ENCODE measurements at places on chromosomes 3 and 15.

DNA sequence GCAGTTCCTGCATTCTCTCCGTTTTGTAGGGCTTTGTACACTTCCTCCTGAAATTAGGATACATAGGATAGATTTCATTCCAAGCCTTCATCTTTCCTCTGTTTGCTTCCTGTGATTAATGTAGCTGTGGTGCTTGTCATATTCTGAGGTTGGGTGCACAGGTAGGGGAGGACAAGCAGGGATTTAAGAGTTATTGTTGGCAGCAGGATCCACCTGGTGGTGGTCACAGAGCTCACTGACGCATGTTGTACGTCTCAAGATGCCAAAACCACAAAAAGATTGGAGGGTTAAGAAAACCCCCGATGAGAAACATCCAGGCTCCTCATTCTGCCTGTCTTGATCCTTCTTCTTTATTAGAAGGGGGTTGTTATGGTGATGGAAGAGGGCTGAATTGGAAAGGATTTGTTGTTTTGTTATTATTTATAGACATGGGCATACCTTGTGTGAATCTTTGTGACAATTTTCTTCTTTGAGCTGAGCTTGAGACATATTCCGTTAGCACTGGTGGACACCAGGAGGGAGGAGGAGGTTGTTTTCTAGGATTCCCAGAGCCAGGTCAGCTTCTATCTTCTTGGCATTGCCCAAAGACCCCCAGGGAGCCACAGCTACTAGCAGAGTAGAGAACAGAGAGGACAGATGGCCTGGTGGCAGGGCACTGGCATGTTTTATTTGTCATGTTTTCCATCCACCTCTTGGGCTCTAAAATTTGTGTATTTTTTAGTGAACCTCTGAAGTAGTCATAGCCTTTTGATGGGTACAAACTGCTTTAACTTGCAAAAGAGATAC is 57.7 kb upstream of the LARS2 start:
- no peaks in the 10 kb centered on the region for H3K4me1 ChIP-seq
- peaks cover 23% of the 10 kb centered on the region for H3K27me3 ChIP-seq
- no peak overlapping the region for H3K27ac ChIP-seq

- H3K27me3 ChIP-seq = no peaks in the 10 kb centered on the region
- peak overlapping the region; percentile 87 for H3K27ac ChIP-seq
- H3K4me1 ChIP-seq = peaks cover 75% of the 10 kb centered on the region
- peak overlapping the region; percentile 86 for H3K4me3 ChIP-seq
These were observed 809 bp downstream of the RBP1 start for GRCh38 chr3:139538733-139539132.

DNA sequence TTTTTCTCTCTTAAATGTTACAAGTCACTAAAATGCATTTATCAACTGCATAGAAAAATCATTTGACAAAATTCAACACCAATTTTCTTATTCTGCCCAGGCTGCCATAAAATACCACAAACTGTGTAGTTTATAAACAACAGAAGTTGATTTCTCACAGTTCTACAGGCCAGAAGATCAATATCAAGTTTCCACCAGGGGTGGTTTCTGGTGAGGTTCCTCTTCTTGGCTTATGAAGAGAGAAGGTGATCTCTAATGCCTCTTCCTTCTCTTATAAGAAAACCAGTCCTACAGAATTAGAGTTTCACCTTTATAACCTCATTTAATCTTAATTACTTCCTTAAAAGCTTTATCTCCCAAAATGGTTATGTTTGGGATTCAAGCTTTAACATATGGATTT is 10.9 kb upstream of the CD200R1L start:
- H3K27ac ChIP-seq = no peak overlapping the region
- H3K27me3 ChIP-seq = peaks cover 2% of the 10 kb centered on the region
- no peak for DNase-seq
- no peak overlapping the region for H3K4me3 ChIP-seq

DNA sequence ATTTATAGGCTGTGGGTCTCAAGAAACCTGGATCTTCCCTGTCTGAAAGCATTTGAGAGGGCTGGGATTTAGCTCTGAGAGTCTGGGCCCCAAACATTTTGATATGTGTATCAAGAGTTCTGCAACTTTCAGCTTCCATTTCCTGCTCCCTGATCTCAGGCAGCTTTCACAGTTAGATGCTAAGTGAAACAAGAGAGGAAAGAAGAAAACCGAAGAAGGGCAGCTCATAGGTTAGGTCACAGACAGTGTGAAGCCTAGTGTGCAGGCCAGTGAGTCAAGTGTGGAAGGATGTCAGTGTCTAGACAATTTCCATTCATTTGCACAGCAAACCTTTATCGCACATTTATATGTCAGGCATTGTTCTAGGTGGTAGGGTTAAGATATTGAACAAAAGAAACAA is 173.6 kb upstream of the PROK2 start:
- H3K36me3 ChIP-seq = no peaks in the 10 kb centered on the region
- peaks cover 16% of the 10 kb centered on the region for H3K4me1 ChIP-seq
- no peak overlapping the region for H3K27ac ChIP-seq

- H3K4me3 ChIP-seq = no peak overlapping the region
- H3K36me3 ChIP-seq = peaks cover 15% of the 10 kb centered on the region
- peaks cover 32% of the 10 kb centered on the region for H3K4me1 ChIP-seq
- no peak for DNase-seq
- no peaks in the 10 kb centered on the region for H3K27me3 ChIP-seq
These were observed 108.0 kb downstream of the CMSS1 start for GRCh38 chr3:99925584-99926230.

DNA sequence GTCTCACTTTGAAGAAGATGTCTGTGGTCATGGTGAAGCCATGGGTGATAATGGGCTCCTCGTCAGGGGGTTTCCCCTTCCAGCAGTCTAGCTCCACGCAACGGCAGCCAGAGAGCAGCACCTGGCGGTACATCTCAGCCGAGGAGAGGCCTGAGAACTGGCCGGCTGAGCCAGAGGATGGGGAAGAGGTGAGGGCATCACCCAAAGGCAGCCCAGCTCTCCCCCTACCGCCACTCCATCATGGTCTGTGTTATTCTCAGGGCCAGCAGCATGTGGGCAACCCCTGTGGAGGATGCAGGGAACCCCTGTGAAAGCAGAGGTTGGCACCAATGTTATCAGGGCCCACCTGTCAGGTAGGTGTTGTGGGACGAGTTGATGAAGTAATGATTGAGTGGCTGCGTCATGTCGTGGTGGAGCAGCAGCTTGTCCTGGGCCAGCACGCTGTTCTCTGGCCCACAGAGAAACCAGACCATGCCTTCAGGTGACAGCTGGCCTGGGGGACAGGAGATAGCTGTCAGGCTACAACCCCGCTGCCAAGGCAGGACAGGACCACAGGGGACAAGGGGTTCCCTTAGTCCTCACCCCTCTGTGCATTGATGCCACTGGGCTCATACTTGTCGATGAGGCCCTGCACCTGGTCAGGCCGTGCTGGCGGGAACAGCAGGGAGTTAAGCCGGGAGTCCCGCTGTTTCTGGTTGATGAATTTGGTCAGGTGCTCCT is 9.4 kb downstream of the PLCB2 start:
- peaks cover 14% of the 10 kb centered on the region for H3K4me1 ChIP-seq
- no peak overlapping the region for H3K4me3 ChIP-seq

DNA sequence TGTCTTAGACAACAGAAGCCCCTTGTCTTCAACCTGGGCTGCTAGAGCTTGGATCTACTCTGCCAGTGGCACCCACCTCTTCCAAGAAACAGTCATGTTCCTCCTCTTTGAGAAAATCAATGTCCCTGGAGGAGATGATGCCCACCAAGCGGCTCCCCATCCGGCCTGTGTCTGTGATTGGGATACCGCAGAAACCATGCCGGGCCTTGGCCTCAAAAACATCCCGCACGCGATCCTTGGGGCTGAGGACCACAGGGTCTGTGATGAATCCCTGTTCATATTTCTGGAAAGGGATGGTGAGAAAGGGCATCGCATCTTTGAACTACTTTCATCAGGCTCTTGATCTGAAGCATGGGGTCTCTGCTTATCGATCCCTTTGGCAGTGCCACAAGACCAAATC is 1.6 kb downstream of the IMPDH2 start:
- DNase-seq = no peak
- peaks cover 34% of the 10 kb centered on the region for H3K4me1 ChIP-seq
- peaks cover 30% of the 10 kb centered on the region for H3K36me3 ChIP-seq
- no peaks in the 10 kb centered on the region for H3K27me3 ChIP-seq

DNA sequence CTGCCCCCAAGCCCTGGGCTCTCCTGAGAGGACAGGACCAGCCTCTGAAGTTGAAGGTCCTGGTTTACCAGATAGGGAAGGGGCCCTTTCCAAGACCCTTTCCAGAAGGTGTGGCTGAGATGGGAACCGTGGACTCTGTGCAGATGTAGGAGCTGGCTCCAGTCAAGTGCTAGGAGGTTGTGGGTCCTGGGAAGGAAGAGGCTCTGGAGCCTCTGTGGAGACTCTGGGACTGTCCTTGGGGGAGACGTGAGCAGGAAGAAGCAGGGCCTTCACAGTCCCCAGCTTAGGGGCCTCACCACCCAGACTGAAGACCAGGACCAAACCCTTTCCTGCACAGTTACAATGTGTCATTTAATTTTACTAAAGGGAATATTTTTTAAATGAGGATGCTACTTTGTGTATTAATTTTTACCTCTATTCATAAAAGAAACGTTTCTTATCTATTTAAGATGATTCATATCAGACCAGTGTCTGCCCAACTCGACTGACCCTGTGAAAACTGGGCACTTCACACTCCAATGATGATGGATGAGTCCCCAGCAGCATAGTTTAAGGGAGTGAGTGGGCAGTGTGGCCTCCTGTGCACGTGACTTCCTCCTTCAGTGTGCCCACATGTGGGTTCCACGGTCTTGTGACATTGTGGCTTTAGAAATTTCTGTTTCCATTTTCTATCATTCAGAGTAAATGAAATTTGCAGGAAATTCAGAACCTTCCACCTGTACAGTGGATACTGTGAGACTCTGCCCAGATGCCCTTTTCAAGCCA is 10.9 kb downstream of the CCR5AS start:
- DNase-seq = no peak
- H3K36me3 ChIP-seq = no peaks in the 10 kb centered on the region
- no peaks in the 10 kb centered on the region for H3K4me1 ChIP-seq
- no peak overlapping the region for H3K27ac ChIP-seq
- H3K4me3 ChIP-seq = no peak overlapping the region

GRCh38 chr15:64894395-64895056 is 17.2 kb upstream of the ANKDD1A start:
- H3K27ac ChIP-seq = peak overlapping the region; percentile 99
- no peaks in the 10 kb centered on the region for H3K27me3 ChIP-seq
- H3K4me3 ChIP-seq = peak overlapping the region; percentile 87

GRCh38 chr3:1611824-1612223 is 486.8 kb upstream of the CNTN4 start:
- no peaks in the 10 kb centered on the region for H3K36me3 ChIP-seq
- no peak for DNase-seq
- H3K4me3 ChIP-seq = no peak overlapping the region
- H3K27me3 ChIP-seq = no peaks in the 10 kb centered on the region
- H3K4me1 ChIP-seq = peaks cover 10% of the 10 kb centered on the region
- no peak overlapping the region for H3K27ac ChIP-seq

DNA sequence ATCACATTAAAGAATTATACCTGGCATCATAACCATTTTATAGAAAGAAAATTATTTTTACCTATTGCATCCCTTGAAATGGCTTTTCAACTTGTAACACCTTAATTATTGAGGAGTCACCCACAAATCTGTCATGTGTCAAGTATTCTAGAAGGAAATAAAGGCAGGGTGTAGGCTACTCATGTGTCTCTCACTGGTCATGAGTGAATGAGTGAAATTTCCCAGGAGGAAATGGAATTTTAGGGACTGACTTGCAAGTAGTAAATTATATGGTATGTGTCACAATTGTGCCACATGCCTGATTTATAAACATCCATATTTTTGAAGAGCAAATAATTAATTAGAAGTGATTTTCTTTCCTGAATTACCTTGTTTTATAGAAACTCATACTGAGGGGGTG is 310.5 kb upstream of the ADAMTS9 start:
- H3K27ac ChIP-seq = no peak overlapping the region
- DNase-seq = no peak
- H3K4me3 ChIP-seq = no peak overlapping the region
- H3K36me3 ChIP-seq = no peaks in the 10 kb centered on the region

GRCh38 chr15:76035593-76035992 is 23.4 kb upstream of the NRG4 start:
- no peak for DNase-seq
- no peaks in the 10 kb centered on the region for H3K4me1 ChIP-seq
- no peaks in the 10 kb centered on the region for H3K36me3 ChIP-seq
- no peak overlapping the region for H3K4me3 ChIP-seq
- no peak overlapping the region for H3K27ac ChIP-seq

- DNase-seq = no peak
- peak overlapping the region; percentile 98 for H3K27ac ChIP-seq
- peaks cover 42% of the 10 kb centered on the region for H3K4me1 ChIP-seq
- H3K36me3 ChIP-seq = peaks cover 16% of the 10 kb centered on the region
- H3K4me3 ChIP-seq = peak overlapping the region; percentile 88
These were observed 2.5 kb downstream of the SCAMP2 start for GRCh38 chr15:74870436-74871215.

DNA sequence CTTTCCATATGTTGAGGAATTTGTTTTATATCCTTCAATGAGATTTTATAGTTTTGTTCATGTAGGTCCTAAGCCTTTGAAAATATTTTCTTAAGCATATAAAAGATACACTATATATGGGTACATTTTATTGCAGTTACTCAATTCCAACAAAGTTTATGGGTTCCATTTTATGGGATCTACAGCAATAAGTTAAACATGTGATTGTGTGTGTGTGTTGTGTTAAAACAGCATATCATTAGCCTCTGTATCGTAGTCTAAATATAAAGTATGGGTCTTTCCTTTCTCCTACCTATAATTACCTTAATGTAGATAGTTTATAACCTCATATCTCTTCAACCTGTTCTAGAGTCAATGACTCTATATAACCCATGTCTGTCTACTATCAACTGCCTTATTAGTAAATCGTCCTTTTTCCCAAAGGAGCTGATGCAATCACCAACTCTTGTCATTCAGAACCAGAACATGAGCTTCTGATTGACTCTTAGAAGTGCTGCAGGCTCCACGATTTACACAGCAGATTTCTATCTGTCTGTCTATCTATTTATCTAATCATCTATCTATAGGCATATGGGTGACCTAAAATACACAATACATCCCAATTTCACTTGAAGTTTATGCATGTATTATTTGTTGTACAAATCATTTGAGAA is 512.6 kb upstream of the CBLB start:
- H3K27me3 ChIP-seq = no peaks in the 10 kb centered on the region
- H3K4me3 ChIP-seq = no peak overlapping the region
- no peak overlapping the region for H3K27ac ChIP-seq
- peaks cover 9% of the 10 kb centered on the region for H3K4me1 ChIP-seq

DNA sequence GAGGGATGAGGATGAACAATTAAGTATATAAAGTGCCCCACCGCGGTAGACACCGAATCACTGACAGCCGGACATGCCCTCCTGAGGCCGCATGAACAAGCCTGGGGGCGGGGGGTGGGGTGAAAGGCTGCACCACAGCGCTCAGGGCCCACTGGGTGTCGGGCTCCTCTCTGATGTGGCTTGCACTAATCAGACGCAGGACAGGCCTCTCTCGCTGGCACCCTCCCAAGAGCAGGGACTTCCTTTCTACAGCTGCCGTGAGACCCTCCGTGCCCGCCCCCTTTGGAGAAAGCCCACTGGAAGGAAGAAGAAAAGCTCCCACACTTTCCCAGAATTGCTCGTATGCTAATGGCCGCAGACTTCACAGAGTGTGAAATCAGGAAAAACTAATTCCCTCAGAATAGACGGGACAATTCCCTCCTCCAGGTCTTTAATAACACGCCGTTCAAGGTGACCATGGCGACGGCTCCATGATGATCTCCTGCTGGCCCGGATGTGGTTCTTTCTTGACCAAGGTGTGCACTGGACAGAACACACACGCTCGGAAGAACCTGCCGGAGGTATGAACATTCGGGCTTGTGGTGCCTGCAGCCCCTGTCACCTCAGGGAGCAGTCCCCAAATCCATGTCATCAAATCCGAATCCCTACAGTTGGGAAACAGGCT is 32.0 kb downstream of the IQSEC1 start:
- no peak overlapping the region for H3K4me3 ChIP-seq
- DNase-seq = no peak
- H3K27me3 ChIP-seq = peaks cover 11% of the 10 kb centered on the region
